ENCODE measurements at places on chromosomes 1 and 21.

- no peak for DNase-seq
Measured at GRCh38 chr1:15337656-15338402, 71.9 kb upstream of the EFHD2 start.

- DNase-seq = peak; percentile 60
Measured at GRCh38 chr1:64898107-64898861, 68.1 kb downstream of the JAK1 start.

GRCh38 chr1:10064416-10065343 lies 31.9 kb downstream of the UBE4B start:
- no peak for DNase-seq

- DNase-seq = no peak
Measured at GRCh38 chr1:26703478-26703877, 7.7 kb downstream of the ARID1A start.

DNA sequence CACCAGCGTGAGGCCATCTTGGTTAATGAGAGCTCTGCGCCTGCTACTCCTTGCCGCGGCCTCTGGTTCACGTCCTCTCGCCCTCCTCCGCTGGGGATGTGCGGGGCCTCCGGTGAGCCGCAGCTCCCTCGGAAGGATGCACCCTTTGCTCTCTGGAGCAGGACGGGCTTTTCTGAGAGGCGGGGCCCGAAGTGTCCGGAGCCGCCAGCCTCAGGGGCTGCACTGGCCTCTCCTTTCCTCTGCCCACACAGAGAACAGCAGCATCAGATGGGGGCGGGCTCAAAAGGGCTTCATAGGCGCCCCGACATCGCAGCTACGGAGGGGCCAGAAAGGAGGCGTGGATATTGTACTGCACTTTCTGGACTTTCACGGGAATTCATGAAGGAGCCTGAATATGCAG lies 284.7 kb downstream of the CAMTA1 start:
- DNase-seq = peak; percentile 78

- DNase-seq = no peak
Measured at GRCh38 chr1:64199154-64199553, 4.3 kb upstream of the UBE2U start.

GRCh38 chr1:44707959-44708831 lies 22.8 kb downstream of the RNU5D-1 start:
- peak; percentile 51 for DNase-seq

GRCh38 chr1:88502886-88503285 lies 181.2 kb upstream of the PKN2 start:
- no peak for DNase-seq

GRCh38 chr21:44298301-44298700 lies 1.6 kb upstream of the PFKL start:
- no peak for DNase-seq

DNA sequence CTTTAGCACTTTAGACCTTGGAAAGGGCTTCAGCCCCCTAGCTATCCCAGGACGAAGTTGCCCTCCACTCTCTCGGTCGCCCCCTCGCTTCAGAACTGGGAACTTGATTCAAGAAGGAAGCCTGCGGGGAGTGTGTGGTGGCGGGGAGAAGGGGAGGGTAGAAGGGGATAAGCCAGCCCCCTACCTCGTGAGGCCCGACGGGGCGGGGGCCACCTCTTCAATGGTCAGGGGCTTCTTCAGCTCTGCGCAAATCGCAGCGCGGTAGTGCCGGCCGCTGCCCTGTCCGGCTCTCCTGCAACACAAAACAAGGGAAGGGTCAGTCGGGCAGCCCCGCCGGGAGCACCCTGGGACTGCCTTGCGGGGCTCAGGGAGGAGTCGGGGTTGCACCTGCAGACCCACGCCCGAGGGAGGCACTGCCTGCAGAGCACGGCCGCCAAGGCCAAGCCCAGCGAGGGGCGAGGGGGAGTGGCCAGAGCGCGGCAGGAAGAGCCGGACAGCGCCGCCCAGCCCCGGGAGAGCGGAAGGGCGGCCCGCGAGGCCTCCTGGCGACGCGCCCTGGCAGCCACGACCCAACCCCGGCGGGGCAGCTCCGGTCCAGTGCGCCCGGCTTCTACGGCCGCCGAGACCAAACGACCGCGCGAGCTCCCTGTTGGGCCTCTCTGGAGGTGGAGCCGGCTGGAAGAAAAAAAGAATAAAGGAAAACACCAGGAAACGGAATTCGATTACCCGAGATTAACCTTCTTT lies 56.2 kb upstream of the RASAL2 start:
- DNase-seq = peak; percentile 96

- no peak for DNase-seq
Measured at GRCh38 chr1:88104236-88104635, 579.8 kb upstream of the PKN2 start.

- no peak for DNase-seq
Measured at GRCh38 chr1:102853136-102853535, 255.2 kb downstream of the COL11A1 start.

GRCh38 chr1:181551249-181551648 lies 67.9 kb downstream of the CACNA1E start:
- peak; percentile 28 for DNase-seq

GRCh38 chr1:151237678-151238466 lies 16.7 kb upstream of the PSMD4 start:
- DNase-seq = no peak

DNA sequence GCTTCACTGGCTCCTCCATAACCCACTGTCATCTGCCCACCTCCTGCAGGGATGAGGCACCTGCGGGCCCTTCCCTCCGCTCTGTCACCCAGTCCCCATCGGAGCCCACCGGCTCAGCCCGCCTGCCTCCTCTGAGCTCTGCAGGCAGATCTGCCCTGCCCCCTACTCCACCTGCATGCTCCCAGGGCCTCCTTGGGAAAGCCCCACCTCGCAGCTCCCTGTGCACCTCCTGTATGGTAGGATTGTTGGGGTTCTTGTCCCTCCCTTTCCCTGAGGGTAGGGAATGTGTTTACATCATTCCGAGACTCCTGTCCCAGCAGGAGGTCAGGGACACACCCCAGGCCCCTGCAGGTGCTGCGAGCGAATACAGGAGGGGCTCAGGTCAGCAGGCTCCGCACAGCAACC lies 50.5 kb downstream of the SIK1 start:
- DNase-seq = no peak

GRCh38 chr1:226027538-226028217 lies 28.5 kb upstream of the SDE2 start:
- no peak for DNase-seq

GRCh38 chr1:110107867-110108469 lies 4.3 kb upstream of the UBL4B start:
- DNase-seq = no peak

DNA sequence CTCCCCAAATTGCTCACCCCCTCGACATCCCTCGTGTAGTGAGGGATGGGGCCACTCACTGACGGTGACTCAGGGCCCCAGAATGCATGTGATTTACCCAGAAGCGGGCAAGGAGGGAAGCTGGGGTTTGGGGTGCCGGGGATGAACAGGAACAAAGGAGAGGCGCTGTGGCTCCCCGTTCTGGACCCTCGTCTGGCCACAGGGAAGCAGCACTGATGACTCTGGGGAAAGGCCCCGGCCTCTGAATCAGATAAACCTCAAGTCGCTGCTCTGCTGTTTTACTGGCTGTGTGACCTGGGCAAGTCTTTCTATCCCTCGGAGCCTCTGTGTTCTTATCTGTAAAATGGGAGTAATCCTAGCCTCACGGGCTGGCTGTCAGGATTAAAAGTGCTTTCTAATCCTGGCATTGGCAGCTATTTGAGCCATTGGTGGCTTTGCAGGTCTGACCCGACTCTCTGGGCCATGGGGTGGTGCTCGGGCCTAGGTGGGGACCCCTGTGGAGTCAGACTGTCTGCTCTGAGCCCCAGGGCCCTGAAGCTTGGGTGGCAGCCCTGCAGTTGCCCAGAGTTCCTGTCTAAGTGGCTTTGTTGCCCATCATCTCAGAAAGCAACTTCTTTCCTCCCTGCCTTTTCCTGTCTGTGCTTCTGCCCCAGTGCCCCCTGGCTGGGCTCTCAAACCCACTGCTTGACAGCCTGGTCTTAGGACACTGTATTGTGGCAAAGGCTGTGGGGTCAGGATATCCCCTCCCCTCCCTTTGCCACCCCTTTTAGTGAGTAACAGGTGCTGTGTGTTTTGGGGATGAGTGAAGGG lies 5.5 kb downstream of the TNFRSF1B start:
- DNase-seq = no peak

DNA sequence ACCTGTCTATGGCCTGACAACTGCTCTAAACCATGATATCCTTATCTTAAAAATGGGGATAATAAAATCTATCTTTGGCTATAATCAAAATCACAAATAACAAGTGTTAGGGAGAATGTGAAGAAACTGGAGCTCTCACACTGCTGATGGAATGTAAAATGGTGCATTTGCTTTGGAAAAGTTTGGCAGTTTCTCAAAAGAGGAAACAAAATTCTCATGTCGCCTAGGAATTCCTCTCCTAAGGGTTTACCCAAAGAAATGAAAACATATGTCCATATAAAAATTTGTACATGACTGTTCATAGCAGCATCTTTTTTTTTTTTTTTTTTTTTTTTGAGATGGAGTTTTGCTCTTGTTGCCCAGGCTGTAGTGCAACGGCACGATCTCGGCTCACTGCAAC lies 64.3 kb downstream of the ZNF281 start:
- DNase-seq = no peak

DNA sequence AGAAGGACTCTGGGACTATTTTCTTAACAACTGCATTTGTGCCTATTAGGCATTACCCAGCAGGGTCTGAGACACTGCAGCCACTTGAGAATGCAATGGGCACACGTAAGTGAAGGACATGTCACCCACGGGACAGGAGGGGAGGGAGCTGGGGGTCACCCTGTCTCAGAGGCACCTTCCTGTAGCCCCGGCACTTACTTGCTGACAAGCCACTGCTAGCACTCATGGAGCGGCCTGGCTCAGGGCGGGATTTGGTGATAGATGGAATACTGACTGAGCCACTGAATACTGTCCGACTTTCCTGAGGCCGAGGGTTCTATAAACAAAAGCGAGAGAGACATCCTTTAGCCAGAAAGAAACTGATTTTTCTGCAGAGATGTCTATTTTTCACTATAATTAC lies 64.7 kb downstream of the COQ8A start:
- no peak for DNase-seq

- DNase-seq = no peak
Measured at GRCh38 chr21:29287383-29287782, 11.3 kb upstream of the BACH1 start.

DNA sequence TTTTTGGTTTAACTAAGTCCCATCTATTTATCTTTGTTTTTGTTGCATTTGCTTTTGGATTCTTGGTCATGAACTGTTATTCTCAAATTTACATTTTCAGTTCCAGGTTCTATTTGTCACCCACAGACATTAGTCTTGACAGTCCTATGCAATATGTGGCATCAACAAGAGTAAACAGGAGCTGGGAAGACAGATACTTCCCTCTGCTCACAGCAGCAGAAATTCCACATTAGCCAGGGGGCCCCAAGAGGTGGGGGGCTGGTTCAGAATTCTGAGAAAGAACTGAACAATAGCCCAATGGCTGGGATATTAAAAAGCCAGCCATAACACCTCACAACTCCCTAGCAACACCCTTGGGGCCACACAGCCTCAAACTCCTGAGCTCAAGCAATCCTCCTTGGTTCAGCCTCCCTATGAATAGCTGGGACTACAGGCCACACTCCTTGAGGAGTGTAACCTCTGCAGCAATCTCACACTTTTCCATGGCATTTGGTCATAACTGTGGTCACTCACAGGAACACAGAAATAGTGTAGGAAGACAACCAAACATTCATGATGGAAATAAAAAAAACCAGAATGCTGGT lies 67.8 kb downstream of the ERG start:
- no peak for DNase-seq

DNA sequence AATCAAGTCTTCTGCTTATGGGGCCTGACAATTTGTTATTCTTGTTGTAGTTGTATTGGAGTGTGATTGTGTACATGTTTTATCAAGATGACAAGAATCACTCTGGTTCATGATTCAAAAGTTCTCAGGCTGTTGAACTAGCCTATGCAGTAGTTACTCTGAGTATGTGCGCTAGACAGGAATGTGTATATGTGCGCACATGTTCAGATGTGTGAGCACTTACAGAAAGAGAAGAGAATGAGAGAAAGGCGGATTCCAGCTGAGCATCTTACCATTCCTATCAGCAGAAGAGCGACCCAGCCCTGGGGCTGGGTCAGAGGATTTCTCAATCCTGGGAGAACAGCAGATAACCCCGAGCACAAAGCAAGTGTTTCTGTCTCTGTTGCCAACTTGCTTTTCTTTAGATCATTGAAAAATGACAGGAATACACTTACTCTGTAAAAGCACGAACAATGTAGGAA lies 110.8 kb upstream of the HOOK1 start:
- no peak for DNase-seq

DNA sequence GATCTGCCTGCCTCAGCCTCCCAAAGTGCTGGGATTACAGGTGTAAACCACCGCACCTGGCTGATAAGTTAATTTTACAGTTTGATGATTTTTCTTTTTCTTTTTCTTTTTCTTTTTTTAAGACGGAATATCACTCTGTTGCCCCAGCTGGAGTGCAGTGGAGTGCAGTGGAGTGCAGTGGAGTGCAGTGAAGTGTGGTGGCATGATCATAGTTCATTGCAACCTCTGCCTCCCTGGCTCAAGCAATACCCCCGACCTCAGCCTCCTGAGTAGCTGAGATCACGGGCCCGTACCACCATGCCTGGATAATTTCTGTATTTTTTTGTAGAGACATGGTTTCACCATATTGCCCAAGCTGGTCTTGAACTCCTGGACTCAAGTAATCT lies 84.4 kb upstream of the CXADR start:
- DNase-seq = no peak

DNA sequence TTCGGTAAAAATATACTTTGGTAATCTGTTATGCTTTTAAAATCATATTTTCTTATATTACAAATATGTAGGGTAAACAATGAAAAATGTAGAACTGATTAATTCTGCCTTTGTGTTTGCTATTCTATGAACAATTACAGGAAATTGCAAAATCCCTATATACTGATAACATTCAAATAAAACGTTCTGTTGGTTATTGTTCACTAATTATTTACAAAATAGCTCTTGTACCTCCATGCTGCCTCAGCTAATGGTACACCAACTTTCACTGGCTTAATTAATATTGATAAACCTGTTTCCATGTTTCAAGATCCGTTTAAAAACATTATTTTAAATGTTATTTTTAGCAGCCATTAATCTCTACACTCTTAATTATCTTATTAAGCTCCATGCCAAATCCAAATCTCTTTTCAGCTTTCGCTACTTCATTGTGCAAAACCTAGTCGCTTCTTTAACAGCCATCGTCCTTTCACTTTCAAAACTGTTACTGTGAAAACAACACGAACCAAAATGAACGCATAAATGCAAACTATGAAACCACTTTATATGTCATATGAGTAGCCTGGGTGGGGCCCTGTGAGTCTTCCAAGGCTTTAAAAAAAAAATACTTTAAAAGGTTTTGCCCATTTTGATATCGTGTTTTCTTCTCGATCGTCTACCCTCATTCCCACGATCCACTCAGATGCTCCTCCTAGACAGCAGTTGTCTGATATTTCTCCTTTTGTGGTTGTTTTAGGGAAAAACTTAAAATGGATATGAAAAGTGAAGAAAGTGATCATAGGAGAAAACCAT lies 807.1 kb downstream of the USP25 start:
- DNase-seq = no peak
